ENCODE measurements at places on chromosomes 2 and 18. TPM values are rescaled to one million over a fixed set of nuclear protein-coding genes. Genes with fewer than 3 reads are reported as not detected.

The CABYR gene
- 4.5 TPM for polyA plus RNA-seq

The KCNJ13 gene
- 0.21 TPM for polyA plus RNA-seq

The CNTNAP5 gene
- polyA plus RNA-seq = not detected

The PAX3 gene
- polyA plus RNA-seq = not detected

The SEMA4C gene
- 5.5 TPM for polyA plus RNA-seq

The UGT1A8 gene
- not detected for polyA plus RNA-seq

The ALPG gene
- not detected for polyA plus RNA-seq

The MTHFD2 gene
- 144 TPM for polyA plus RNA-seq

The STRN gene
- polyA plus RNA-seq = 6.5 TPM

The C2orf66 gene
- polyA plus RNA-seq = 0.25 TPM

The UGT1A5 gene
- not detected for polyA plus RNA-seq

The LIMS4 gene
- polyA plus RNA-seq = 1.8 TPM

The ACOXL gene
- polyA plus RNA-seq = not detected

The MPPE1 gene
- polyA plus RNA-seq = 47.2 TPM

The FOXI3 gene
- not detected for polyA plus RNA-seq

The C2orf15 gene
- not detected for polyA plus RNA-seq

The MAP3K19 gene
- not detected for polyA plus RNA-seq

The PLB1 gene
- 0.25 TPM for polyA plus RNA-seq

The C1QL2 gene
- not detected for polyA plus RNA-seq

The KCNS3 gene
- polyA plus RNA-seq = 2.5 TPM

The TXNDC2 gene
- not detected for polyA plus RNA-seq

The CLK1 gene
- polyA plus RNA-seq = 33.5 TPM

The CHN1 gene
- 130 TPM for polyA plus RNA-seq

The CAVIN2 gene
- polyA plus RNA-seq = 6.1 TPM
